NCI-H446 (cell line): ENCODE measurements at places on chromosomes 4 and X.

DNA sequence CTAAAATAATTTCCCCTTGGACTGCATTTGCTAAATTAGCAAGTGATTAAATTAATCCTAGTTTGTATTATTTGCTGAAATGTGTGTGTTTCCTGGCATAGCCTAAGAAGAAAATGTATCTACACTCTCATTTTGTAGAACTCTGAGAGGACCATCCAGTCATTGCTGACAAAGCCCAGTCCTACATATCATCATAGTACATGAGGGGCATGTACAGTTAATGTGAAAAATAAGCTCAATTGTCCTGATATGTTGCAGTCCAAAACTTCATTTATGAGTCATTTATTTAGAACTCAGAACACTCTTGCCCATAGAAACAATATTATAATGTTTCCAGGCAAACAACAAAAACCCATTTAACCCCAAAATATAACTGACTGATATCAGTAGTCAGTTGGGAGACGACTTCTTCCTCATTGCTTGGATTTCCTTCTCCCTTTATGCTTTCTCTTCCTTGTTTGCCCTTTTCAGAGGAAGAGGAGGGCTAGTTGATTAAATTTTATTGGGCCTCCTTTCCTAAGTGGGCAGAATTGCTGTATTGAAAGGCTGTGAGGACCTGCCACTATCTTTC lies 26.9 kb upstream of the BBS12 start:
- no peak for DNase-seq

DNA sequence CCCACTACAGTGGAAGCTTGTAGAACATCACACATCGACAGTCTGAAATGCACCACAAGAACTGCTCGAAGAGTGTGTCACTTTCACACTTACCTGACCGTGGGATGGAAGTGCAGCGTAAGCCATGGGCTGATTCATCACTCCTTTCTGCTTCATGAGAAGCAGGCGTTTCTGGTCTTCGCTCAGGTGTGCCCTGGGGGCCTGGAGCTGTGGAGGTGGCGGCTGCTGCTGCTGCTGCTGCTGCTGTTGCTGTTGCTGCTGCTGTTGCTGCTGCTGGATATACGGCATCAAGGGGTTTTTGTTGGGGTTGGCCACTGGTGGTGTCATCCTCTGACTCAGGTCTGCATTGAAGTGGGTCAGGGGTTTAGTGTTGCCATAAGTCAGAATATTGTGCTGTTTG lies 223.6 kb downstream of the MGST2 start:
- DNase-seq = no peak

GRCh38 chrX:29851857-29852605 lies 363.3 kb upstream of the MAGEB2 start:
- no peak for DNase-seq

DNA sequence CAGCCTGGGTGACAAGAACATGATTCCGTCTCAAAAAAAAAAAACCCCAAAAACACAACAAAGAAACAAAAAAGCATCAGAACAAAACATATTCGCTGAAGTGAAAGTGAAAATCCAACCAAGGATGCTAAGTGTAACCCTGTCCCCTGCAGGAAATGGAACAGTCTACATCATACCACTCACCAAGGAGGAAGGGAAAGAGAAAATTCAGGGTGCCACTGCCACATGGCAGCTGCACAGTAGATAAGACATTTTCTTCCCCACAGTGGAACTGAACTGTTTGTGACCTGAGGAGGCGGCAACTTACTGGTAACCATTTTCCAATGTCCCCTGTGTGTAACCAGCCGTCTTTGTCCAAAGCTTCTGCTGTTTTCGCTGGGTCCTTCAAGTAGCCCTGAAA lies 28.2 kb upstream of the CENPU start:
- DNase-seq = no peak

DNA sequence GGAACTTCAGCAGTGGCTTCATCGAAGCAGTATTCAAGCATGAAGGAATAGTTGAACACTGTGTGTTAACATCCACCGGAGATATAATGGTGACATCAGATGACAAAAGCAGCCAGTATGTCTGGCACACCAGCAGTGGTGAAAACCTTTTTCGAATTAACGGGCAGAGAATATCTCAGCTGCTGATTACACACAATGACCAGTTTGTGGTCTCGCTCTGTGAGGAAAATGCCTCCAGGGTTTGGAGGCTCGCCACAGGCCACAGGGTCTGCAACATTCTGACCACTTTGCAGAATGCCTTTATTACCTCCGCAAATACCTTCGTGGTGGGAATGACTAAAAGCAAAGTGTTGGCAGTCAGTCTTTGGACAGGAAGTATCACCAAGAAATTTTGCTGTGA lies 201.5 kb downstream of the NWD2 start:
- DNase-seq = no peak

DNA sequence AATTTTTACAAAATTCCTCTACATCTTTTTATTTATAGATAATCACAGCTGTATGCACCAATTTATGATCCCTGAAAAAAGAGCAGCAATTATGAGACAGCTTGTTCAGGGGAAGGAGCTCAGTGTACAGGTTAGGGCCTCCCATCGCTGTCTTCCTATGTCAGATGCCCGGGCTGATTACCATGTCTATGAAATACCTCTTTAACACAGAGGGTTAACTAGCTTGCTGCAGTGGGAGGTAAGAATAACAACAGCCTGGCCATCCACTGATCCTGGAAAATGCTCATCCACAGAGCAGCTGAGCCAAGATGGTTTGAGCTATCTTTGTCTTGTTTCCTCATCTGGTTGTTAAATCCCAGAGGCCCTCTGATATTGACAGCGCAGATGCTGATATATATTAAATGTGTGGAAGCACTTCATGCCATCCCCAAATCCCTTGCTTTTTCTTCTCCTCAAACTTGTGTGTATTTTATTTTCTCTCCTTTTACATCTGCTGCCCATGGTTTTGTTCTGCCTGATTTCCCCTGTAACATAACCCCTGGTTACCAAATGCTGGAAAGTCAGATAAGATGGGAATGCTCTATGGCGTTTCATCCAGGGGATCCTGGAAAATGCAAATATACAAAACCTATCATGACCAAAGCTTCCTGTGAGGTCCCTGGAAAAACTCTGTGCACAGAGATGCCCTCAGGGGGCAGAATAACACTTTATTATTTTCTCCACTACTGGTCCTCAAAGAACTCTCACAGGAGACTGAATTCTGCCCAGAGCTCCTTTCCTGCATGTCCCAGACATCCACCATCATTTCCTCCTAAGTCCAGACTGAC lies 85.8 kb upstream of the PUDP start:
- no peak for DNase-seq

- DNase-seq = no peak
Observed at GRCh38 chr4:42281324-42282020, 115.8 kb upstream of the SHISA3 start.

GRCh38 chr4:73098016-73098415 lies 28.5 kb upstream of the COX18 start:
- DNase-seq = no peak

DNA sequence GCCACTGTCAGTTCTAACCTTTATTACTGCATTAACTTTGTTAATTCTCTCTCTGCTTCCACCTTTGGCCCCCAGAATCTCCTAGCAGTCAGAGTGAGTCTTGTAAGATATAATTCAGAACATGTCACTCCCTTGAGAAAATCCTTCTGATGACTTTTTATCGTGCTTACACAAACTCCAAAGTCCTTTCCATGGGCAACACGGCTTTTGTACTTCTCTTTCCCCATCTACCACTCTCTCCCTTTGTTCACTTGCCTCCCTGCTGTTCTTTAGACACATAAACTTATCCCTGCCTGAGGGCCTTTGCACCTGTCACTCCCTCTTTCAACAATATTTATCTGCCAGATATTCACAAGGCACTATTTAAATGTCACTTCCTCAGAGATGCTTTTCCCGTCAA lies 64.8 kb downstream of the MAOB start:
- no peak for DNase-seq
